ENCODE measurements at places on chromosomes 4 and X.

- no peak for DNase-seq
Measured at GRCh38 chr4:6272863-6273660, 3.4 kb downstream of the WFS1 start.

- no peak for DNase-seq
Measured at GRCh38 chr4:128393101-128393704, 105.6 kb upstream of the PGRMC2 start.

DNA sequence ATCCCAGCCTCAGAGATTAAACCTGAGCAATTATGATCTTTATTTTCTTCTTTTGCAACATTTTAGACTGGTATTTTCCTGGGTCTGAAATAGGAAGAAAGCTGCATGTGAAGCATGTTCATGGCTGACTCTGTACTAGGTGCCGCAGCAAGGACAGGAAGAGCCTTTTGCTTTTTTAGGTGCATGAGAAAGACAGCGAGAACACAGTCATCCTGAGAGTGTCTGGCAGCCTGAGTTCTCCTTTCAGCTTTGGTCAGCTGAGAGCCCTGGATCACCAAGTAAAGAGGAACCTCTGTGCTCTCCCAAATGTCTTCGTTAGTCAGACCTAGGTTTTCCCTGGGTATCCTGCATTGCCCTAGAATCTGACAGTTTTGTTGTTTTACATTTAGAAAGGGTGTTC, 29.8 kb downstream of the FAM149A start:
- DNase-seq = no peak

GRCh38 chr4:147590249-147590920, 26.8 kb upstream of the TMEM184C start:
- DNase-seq = peak; percentile 11

GRCh38 chr4:105088110-105088879, 58.4 kb upstream of the TET2 start:
- no peak for DNase-seq

- DNase-seq = no peak
Measured at GRCh38 chrX:13047759-13048158, 3.3 kb upstream of the FAM9C start.

DNA sequence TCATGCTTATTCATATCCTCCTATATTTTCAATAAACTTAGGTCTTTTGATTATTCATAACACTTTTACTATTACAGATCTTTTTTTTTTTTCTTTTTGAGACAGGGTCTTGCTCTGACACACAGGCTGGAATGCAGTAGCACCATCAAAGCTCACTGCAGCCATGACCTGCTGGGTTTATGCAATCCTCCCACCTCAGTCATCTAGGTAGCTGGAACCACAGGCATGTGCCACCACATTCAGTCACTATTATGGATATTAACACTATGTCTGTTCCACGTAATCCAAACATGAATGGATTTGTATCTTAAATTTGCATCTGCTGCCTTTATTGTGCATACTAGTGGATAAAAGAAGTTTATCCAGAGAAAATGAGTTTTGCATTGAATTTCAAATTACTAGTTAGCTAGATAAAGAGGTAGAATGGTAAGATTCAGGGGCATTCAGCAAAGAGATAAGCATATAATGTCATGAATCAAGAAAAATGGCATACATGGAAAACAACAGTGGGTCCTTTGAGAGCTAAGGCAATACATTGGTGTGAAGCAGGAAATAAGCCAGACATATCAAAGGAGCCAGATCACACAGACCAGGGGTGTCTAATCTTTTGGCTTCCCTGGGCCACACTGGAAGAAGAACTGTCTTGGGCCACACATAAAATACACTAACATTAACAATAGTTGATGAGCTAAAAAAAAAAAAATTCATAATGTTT, 13.9 kb downstream of the ANAPC10 start:
- no peak for DNase-seq

Measured in NCI-H2171 (cell line).